ENCODE measurements at places on chromosomes 7 and 10. TPM values are rescaled to one million over a fixed set of nuclear protein-coding genes. Genes with fewer than 3 reads are reported as not detected.
A peak's percentile ranks its signal among the peaks of the same experiment; 100 is the strongest.

DNA sequence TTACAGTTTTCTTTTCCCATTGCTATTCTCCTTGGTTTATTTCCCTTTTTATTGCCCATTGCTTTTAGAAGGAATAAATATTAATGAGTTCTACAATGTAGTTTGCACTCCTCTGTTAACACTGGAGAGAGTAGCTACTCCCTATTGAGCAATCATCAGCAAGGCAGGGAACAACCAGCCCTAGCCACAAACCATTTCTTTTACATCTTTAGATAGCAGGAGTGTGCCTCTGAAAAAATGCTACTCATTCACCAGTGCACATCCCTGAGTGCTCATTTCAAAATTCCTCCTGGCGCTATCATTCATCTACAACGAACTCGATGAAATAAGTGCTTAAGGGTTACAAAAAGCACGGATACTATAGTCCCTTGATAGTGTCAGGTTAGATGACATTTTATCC is 252.9 kb downstream of the THSD7A start:
- no peak for DNase-seq

UBE2D1 gene
- polyA plus RNA-seq: 16.7 TPM

DNA sequence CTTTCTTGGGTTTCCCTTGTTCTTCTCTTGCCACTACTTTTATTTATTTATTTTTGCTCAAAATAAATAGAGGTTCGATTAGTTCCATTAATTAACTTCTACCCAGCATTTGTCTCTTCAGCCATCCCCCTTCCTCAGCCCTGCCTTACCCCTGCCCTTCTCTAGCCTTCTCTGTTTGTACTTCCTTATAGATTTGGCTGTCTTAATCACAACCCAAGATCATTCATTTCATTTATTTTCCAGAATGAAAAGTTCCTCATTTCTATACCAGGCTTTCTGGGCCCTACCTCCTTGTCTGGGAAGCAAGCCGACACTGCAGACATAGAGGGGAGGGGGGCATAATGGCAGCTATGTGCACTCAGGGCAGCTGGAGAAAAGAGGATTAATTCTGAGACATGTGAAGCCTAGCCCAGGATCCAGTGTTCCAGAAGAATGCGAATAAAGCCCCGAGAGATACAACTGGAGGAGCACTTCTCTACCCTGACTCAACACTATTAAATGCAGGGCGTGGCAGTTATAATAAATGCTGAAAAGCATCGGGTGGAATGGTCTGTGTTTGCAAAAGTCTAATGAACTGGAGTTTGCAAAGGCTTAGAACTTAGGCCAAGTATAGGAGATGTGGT is 6.4 kb upstream of the PDCD4 start:
- DNase-seq: no peak

- peak; percentile 42 for DNase-seq
Observed at GRCh38 chr7:110090110-110090820, 1000.7 kb upstream of the LRRN3 start.

PRRT4 gene
- polyA plus RNA-seq: 0.16 TPM

UNCX gene
- polyA plus RNA-seq: not detected

RBP3 gene
- polyA plus RNA-seq: not detected

DNA sequence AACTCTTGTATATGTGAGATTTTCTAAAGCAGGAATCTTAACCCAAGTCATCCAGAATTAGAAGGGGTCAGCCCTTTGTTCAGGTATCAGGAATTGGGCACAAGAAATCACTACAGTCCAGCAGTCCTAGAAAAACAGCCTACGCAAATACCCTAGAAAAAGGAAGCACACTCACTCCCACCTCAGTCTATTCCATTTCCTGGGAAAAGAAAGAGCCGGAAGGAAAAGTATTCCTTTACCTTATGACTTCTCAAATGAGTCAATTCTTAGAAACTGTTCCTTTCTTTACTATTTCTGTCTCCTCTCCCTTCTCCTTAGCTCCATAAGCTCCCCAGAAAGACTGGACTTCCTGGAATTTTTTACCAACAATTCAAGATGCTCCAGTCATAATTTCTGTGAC is 62.7 kb downstream of the DNAJC12 start:
- DNase-seq: no peak

GRCh38 chr10:86657011-86657395 is 2.7 kb downstream of the OPN4 start:
- no peak for DNase-seq

DNA sequence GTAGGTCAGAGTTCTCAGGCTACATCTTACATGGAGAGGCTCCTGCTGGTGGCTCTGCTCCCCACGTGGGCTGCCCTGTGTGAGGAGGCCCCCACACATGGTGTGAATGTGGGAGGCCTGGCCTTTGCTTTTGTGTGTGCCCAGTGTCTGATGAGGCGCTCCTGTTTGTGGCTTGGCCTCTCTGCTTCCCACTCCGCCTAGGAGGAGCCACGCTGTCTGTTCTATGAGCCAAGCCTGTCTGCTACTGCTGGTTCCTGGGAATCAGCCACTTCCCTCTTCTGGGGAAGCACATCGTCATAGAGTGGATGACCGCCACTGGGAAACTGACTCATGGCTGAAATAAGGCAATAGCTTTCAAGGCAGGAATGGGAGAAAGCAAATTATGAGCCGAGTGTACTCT is 87.1 kb downstream of the CYP26A1 start:
- no peak for DNase-seq
